Esophagus squamous epithelium (tissue), 5 donors: ENCODE measurements at places on chromosomes 12 and 14. TPM values are rescaled to one million over a fixed set of nuclear protein-coding genes. Genes with fewer than 3 reads are reported as not detected.
A peak's percentile ranks its signal among the peaks of the same experiment; 100 is the strongest.

DNA sequence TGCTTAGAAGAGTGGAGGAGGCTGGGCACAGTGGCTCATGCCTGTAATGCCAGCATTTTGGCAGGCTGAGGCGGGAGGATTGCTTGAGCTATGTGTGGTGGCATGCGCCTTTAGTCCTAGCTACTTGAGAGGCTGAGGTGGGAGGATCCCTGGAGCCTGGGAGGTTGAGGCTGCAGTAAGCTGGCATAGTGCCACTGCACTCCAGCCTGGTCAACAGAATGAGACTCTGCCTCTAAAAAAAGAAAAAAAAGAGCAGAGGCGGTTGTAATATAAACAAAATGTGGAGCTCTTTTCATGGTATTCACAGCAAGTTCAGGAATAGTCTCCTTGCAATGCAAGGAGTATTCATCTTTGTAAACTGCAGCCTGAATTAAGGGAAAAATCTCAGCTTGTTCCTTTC, 27.2 kb downstream of the ARID2 start:
- DNase-seq = no peak

GRCh38 chr14:100834794-100835547, 9.1 kb downstream of the MEG3 start:
- DNase-seq = no peak

DNA sequence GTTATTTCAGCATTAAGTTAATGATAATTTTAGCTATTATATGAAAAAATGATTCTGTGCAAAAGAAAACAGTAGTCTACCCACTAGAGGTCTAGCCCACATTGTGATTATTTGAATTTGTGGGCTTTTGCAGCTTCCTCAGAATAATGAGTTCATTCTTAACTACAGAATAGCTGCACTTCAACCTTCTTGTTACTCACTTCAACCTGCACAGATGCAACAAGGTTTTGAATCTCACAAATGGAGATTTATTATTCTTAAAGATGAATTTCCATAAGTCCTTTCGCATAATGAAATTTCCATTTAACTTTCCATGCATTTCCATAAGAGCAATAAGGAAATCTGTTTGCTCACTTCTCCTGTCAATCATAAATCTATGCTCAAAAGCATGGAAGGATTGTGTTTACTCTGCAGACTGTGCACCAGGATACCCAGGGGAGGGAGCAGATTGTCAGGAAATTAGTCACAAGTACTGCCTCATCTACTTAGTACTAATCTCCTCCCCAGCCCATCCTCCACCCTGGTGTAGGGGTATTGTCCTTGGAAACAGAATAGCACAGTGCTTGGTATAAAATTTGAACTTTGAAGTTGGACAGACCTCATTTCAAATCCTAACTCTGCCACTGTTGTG, 24.1 kb downstream of the PTGER2 start:
- no peak for DNase-seq

DNA sequence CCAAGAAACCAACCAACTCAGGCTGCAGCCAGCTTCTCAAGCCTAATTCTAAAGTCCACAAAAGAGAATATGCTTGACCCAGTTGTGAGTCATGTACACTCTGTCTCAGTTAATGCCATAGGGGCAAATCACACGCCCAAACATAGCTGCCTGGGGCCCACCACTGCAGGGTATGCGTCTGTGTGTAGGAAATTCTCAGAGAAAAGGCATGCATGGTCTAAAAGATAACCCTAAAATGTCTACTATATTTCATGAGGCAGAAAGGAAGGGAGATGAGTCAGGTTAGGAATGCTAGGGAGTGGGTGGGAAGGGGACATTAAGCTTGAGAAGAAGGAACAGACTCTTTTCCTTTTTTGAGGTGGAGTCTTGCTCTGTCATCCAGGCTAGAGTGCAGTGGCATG, 22.3 kb upstream of the SPTLC2 start:
- no peak for DNase-seq

- DNase-seq = no peak
Measured at GRCh38 chr12:131413006-131413405, 297.9 kb upstream of the SFSWAP start.

DNA sequence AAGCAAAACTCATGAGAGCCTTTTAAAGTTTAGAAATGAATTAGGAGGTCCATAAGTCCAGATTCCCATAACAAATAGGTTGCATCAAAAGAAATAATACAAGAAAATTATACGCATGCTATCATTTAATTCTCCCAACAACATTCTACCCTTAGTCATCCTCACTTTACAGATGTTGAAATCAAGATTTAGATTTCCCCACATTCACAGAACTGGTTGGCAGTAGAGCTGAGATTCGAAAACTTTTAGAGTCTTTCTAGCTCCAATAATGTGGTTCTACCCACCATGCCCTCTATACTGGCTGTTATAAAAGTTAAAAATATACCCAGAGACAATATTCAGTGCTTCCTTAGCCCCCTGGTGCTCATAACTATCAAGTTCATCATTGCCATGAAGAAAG, 56.6 kb upstream of the METAP2 start:
- DNase-seq = no peak

GRCh38 chr14:96310906-96311305, 52.2 kb downstream of the ATG2B start:
- DNase-seq = no peak

DNA sequence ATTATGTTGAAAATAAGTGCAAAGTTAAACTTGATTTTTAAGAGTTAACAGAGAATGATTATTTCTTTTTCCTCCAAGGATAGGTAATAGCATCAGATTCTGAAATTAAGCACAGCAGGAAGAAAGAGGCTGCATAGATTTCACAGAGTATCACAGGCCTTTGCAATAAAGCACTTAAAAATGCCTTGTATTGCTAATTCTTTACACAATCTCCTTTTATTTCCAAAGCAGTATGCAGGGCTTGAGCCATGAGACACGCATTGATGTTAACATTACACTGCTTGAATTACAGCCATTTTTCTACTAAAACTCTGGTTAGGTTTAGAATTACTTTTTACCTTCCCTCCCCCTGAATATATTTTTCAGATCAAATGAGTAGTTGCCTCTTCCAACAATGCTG, 398.3 kb downstream of the BCAT1 start:
- no peak for DNase-seq

DNA sequence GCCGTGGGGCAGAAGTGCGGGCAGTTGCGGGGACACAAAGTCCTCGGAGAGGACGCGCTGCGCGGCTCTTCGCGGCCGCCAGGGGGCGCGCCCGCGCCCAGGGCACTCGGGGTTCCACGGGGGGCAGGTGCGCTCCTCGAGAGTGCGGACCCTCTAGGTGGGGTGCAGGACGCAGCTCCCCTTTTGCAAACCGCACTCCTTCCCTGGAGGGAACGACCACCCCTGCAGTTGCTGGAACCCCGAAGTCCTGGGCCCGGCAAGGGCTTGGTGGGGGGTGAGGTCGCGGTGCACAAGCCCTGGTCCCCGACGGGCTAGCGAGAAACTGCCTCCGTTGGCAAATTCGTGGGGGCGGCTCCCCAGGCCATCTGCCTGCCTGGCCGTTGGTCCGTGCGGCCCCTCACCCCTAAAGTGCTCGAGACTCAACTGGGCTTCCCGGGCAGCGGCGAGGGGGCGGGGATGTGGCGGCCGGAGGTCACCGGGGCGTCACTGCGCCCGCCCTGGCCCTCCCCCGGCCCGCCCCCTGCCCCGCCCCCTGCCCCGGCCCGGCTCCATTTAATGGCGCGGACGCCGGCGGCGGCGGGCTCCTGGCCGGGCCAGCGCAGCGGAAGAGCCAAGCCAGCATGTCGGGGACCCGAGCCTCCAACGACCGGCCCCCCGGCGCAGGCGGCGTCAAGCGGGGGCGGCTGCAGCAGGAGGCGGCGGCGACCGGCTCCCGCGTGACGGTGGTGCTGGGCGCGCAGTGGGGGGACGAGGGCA, at the start of gene ADSS1:
ADSS1 (plus strand) TSS at position 579 of the 756 bp plus-strand sequence; CDS start at position 621, 42 bp downstream.
- DNase-seq = no peak

- DNase-seq = peak; percentile 9
Measured at GRCh38 chr12:91877022-91877421, 268.6 kb downstream of the BTG1 start.

GRCh38 chr12:51917746-51918453, 10.6 kb downstream of the ACVRL1 start:
- DNase-seq = no peak

GRCh38 chr12:29508949-29509348, 11.5 kb upstream of the OVCH1 start:
- no peak for DNase-seq

- DNase-seq = no peak
Measured at GRCh38 chr14:76697246-76697905, 63.9 kb upstream of the VASH1 start.

- DNase-seq = no peak
Measured at GRCh38 chr12:120658286-120659150, 18.1 kb downstream of the CABP1 start.

DNA sequence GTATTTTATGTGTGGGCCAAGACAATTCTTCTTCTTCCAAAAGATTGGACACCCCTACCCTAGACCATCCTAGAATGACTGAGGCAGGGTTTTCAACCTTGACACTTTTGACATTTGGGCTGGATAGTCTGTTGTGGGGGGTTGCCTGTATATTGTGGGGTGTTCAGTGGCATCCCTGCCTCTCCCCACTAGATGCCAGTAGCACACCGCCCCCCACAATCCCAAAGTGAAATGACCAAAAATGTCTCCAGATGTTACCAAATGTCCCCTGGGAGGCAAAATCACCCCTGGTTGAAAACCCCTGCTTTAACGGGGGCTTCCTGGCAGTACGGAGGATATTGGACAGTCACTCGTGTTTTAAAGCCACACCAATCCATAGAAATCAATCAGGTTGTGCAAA, 219.6 kb downstream of the PHETA1 start:
- no peak for DNase-seq

DNA sequence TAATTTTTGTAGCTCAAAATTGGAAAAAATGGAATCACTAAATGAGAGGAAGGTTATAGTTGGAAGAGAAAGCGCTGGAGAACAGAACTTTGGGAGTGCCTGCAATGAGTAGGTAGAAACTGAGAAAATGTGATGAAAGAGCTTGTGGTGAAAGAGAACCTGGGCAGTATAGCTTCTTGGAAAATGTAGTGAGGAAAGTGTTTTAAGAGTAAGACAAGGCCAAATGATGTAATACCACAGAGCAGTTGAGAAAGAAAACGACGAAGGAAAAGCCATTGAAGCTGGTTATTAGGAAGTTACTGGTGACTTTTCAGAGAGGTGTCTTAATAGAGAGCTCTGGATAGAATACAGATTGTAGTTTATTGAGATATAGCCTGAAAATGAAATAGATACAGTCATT, 255.3 kb downstream of the AEBP2 start:
- DNase-seq = no peak

DNA sequence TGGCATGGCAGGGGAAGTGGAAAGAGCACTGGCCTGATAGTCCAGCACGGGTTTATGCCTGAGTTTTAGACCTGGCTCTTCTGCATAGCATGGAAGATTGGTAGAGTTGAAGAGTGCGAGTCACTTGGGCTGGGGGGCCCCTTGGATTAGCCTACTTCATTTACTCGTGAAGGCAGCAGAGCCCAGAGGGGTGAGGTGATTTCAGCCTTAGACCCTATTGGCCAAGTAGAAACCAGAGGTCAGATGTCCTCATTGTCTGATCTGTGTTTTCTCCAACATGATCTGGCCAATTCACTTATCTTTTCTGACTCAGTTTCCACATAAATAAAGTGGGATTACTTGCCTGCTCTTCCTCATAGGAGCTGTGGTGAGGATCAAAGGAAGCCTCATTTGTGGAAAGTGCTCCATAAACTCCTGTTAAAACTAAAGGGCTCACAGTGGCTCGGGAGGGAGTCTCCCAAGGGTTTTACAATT, 1.9 kb downstream of the PLEKHG3 start:
- no peak for DNase-seq

GRCh38 chr12:31321897-31322228, 4.1 kb downstream of the SINHCAF start:
- DNase-seq = no peak

Gene REM2
- 0.19 TPM for total RNA-seq

Gene TXNRD1
- total RNA-seq = 40.6 TPM

Gene TGFB3
- 10.5 TPM for total RNA-seq

Gene TAS2R46
- total RNA-seq = 3.0 TPM

Gene CLEC2B
- 18.0 TPM for total RNA-seq

Gene FBLN5
- 4.0 TPM for total RNA-seq

Gene TMEM63C
- total RNA-seq = 18.6 TPM

Gene AKAP5
- total RNA-seq = not detected

Gene SERPINA1
- 8.2 TPM for total RNA-seq

Gene ETFBKMT
- total RNA-seq = 0.76 TPM

Gene TAS2R13
- not detected for total RNA-seq

Gene EFS
- 22.5 TPM for total RNA-seq

Gene UNC119B
- 23.3 TPM for total RNA-seq

Gene DUSP6
- total RNA-seq = 17.6 TPM
